Temporal lobe (tissue), 4 donors: ENCODE measurements at places on chromosomes 2 and 18. TPM values are rescaled to one million over a fixed set of nuclear protein-coding genes. Genes with fewer than 3 reads are reported as not detected.

IHH gene
- total RNA-seq, result 0.25 TPM

ZBTB14 gene
- total RNA-seq, result 18.9 TPM

STARD6 gene
- not detected for total RNA-seq

NPPC gene
- 0.98 TPM for total RNA-seq

ERLEC1 gene
- 66.9 TPM for total RNA-seq

TUBA3D gene
- not detected for total RNA-seq
